Fibroblast of the aortic adventitia (primary cell): ENCODE measurements at places on chromosomes 7 and 10.

- no peak for DNase-seq
Measured at GRCh38 chr10:112201334-112201733, 17.8 kb upstream of the GPAM start.

DNA sequence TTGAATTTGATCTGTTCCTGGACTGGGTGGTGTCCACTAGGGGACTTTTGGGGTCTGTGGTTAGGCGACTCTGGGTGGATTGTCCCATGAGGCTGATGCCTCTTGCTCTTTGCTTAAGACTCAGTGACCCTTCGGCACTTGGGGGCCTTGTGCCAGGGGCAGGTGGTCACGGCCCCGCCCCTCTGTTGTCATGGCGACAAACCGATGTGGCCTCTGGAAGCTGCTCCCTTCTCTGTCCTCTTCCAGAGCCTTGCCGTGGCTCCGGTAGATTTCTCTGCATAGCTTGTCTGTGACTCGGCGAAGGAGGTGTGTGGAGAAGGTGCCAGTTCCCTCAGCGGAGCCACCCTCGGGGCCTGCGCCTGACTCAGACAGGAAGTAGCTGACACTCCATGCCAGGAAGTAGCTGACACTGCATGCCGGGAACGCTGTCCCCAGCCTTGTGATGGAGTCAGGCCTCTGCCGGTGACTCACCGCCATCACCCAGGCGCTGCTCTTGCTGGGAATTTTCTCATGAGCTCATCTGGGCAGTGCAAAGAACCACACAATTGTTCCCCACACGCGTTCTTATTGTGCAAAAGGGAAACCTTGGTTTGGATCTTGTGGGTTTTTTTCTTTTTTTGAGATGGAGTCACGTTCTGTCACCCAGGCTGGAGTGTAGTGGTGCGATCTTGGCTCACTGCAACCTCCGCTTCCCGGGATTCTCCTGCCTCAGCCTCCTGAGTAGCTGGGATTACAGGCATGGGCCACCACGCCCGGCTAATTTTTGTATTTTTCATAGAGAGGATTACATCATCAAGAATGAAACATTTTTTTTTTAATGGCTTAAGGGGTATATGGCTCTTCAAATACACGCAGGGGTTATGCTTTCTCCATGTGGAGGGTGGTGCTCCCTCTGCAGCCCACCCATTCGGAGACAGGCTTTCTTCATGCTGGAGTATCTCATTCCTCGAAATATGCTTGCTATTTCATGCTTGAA lies 72.6 kb downstream of the PFKFB3 start:
- peak; percentile 97 for DNase-seq

DNA sequence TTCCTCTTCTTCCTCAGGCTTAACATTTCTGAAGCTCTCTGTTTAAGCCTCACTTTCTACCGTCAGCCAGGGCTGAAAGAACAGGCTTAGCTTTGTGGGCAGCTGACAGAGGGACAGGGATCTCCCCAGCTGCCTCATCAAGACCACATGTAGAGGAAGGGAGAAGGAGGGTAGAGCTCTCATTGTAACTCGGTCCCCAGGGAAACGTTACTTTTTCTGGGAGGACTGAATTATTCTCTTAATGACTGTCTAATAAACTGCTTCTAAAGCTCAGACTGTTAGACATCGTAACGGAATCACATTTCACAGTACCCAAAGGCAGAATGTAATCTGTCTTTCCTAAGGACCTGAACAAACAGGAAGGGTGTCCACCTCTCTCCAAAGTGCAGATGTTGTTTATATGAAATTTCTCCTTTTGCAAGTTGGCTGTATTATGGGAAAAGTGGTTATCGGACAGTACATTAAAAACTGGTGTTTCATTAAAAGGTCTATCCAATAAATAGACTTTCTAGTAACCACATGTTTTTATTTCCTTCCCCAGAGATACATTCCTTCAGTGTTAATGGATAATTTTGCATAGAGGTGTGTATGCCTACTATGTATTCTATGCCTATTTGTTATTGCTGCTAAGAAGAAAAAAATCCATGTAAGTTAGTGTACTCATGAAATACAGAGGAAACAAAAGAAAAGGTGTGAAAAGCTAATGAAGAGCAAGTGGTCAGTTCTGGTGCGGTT lies 144.2 kb downstream of the CTTNBP2 start:
- DNase-seq: no peak

DNA sequence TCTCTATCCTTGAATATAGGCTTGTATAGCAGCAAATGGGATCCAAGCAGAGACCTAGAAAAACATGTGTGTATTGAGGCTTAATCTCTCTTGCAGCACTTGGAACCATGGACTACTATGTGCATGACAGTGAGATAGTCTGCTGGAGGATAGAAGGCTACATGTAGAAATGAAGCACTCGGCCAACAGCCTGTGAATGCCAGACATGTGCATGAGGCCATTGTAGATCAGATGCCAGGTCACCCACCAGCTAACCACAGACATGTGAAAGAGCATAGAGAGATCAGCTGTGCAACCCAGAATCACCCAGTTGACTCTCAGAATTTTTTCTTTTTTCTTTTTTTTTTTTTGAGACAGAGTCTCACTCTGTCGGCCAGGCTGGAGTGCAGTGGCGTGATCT lies 90.9 kb downstream of the NT5C2 start:
- DNase-seq: no peak

DNA sequence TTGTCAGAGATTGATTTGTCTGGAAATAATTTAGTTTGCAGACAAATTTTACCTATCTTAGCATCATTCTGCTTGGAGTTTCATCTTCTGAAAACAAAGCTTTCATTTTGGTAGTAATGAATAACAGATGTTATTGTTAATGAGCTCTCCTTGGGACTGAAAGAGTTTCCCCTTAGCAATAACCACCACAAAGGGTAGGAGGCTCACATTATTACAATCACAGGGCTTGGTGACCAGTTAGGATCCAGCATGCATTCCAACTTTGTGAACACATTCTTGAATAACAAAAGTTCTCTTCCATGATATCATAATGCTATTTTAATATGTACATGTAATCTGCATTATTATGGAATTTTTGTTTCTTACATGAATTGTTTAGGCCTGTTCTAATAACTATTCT lies 148.8 kb upstream of the VWC2 start:
- DNase-seq: no peak

DNA sequence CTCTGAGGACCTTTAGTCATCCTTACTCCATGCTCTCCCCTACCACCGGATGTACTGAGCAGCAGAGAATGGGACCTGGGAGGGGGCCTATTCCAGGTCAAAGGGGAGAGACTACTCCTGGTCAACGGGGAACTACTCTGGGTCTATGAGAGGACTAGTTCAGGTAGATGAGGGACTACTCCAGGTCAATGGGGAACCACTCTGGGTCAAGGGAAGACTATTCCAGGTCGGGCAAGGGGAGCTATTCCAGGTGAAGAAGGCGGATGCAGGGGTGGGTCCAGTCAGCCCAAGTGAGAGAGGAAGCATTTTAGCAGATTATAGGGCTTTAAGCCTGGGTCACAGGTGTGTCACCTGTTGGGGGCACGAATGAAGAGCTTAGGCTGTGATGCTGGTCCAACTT lies 35.4 kb downstream of the CCM2 start:
- DNase-seq: no peak

DNA sequence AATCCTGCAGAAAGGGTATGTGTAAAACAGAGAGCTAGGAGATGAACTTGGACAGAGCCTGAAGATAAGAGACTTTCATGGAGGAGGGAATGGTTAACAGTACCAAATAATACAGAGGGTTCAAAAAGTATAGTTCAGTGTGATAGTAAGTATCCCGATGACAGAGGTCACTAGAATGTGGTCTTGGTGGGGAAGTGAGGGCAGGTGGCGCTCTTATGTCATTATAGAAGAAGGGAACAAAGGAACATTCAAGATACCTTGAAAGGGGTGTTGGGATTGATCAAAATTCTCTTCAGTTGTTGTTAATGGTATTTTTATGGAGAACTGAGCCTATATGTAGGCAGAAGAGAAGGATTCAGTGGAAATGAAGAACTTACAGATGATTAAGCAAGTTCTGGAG lies 312.5 kb downstream of the SUGCT start:
- DNase-seq: no peak

DNA sequence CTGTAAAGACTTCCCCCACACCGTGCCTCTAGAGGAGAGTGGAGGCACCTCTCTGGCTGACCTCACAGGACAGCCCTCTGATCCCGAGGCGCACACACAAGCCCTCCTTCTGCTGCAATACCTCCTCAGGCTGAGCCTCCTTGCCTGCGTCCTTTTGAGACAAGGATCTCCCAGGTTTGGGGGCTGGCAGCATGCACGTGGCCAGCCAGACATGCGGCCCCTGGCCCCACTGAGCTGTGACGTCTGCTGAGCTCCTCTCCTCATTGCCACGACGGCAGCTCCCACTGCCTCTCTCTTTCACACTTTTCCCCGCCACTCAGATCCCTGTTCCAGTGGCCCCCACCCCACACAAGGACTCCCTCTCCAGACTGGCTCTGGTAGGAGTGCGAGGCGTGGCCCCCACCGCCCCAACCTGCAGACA lies 12.2 kb upstream of the DNAAF5 start:
- DNase-seq: no peak

- DNase-seq: no peak
Measured at GRCh38 chr7:154907651-154908620, 95.0 kb downstream of the PAXIP1 start.

- DNase-seq: no peak
Measured at GRCh38 chr10:49169776-49170175, 18.4 kb downstream of the TMEM273 start.

- DNase-seq: no peak
Measured at GRCh38 chr7:128941323-128941890, 3.7 kb downstream of the IRF5 start.

- no peak for DNase-seq
Measured at GRCh38 chr10:1188558-1189135, 132.5 kb downstream of the WDR37 start.

- no peak for DNase-seq
Measured at GRCh38 chr7:95324431-95324830, at the start of gene PON1. PON1 (minus strand) TSS chr7:95324532; CDS start chr7:95324475, 57 bp downstream.

DNA sequence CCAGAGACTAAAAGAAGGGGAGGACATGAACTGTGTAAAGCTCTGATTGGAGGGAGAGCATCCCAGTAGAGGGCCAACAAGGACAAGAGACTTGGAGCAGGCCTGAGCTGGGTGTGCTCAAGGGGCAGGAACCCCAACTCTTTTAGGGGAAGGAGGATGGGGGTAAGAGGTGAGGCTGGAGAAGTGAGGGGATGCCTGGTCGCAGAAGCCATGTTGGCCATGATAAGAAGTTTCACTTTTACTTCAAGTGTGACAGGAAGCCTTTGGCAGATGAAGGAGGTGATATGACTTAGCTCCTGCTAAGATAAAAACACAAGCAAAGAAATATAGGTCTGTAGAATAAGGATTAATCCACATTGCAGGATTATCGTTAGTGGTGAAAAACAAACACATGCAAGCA lies 208.3 kb downstream of the JAZF1 start:
- no peak for DNase-seq

DNA sequence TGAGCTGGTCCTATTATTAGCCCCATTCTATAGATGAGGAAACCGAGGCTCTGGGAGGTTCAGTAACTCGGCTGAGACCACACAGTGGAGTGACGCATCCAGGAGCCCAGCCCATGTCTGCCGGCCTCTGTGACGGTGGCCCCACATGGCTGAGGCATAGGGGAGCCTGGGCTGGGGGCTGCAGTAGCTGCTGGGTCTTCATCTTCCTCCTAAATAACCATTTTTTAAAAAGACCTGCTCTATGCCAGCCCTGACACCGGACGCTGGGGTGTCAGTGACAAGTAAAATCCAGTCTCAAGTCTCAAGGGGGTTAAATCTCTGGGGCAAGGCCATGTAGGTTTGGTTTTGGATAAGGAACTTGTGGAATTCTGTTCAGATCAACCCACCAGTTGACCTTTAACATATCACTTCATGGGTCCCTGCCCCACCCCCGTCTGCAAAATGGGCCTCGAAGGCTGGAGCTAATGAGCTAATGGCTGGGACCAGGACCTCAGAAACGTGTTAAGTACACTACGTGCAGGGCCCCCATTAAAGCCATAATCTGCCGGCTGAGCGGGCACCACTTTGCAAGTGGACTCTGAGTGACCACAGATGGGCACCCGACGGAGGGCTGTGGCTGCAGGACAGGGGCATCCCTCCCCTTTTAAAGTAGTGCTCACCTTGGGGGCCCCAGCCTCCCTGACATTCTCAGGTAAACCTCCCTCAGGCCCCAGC lies 136.5 kb upstream of the UNC5B start:
- DNase-seq: no peak

DNA sequence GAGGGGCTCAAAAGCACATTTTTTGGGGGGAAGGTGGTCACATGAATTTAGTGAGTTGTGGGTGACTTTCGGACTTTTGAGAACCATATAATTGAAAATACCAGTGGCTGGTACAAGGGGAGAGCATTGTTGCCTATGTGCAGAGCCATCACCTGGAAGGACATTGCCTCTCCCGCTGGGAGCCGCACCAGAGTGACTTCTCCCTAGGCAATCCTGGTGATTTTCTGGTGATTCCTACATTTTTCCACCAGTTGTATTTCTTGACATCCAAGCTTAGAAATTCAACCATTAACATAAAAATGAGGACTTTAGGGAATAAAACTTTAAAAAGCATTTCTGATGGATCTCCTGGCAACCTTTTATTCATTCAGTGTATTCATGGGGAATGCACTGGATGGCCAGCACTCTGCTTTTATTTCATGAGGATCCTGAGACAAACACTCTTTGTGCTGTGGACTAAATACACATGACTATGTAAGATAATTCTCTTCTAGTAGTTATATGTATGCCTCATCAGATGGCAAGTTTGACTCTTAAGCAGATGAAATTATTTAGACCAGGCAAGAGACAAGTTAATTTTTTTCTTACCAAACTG lies 41.8 kb upstream of the MKI67 start:
- no peak for DNase-seq

DNA sequence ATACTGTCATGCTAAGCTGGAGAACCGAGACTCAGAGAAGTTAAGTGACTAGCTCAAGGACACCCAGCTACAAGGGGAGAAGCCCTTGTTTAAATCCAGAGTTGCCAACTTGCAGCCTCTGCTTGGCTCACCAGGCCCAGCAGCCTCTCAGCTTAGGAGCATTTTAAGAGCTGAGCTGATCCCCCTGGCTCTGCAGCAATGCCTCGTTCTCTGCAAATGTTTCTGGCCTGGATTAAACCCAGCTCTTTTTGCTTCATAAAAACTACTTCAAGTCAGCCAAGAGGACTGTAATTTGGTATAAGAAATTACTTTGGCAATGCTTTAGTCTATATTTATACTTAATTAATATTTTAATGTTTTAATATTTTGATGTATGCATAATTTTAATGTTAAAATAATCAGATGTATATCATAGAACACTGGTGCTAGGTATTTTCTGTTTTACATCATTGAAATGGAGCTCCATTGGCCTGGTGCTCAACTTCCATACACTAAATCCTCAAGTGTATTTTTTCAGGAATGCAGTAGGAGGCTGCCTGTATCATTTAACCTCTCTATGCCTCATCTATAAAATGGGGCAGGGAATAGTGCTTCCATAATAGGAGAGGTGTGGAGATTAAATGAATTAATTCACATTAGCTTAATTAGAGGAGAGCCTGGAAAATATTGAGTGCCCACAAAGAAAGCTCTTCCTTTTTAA lies 184.2 kb downstream of the EMX2 start:
- DNase-seq: no peak
